ENCODE measurements at places on chromosomes 4 and X. TPM values are rescaled to one million over a fixed set of nuclear protein-coding genes. Genes with fewer than 3 reads are reported as not detected.

The TMEM271 gene
- total RNA-seq: not detected

The ARHGAP4 gene
- 3.7 TPM for total RNA-seq

The TENM3 gene
- 26.2 TPM for total RNA-seq

The SLC30A9 gene
- total RNA-seq: 48.5 TPM

The STOX2 gene
- 27.3 TPM for total RNA-seq

The SHOX gene
- under 0.01 TPM for total RNA-seq

The KIT gene
- total RNA-seq: 1.1 TPM

The ADH1B gene
- not detected for total RNA-seq

The GPRASP1 gene
- 1.8 TPM for total RNA-seq

The HGFAC gene
- under 0.01 TPM for total RNA-seq

The TFE3 gene
- total RNA-seq: 9.2 TPM

The CITED1 gene
- total RNA-seq: 0.17 TPM

The CLIC2 gene
- 11.3 TPM for total RNA-seq

The ZAR1 gene
- not detected for total RNA-seq

The PPP1R3F gene
- 1.6 TPM for total RNA-seq

The IL3RA gene
- total RNA-seq: 9.0 TPM

The RBM46 gene
- total RNA-seq: not detected

The KLB gene
- total RNA-seq: under 0.01 TPM

The NPY1R gene
- under 0.01 TPM for total RNA-seq

The SPANXN3 gene
- not detected for total RNA-seq

The RPL10 gene
- 3,856 TPM for total RNA-seq

The ARX gene
- total RNA-seq: not detected

The TREX2 gene
- 4.7 TPM for total RNA-seq

The MGARP gene
- total RNA-seq: not detected

The TCEAL6 gene
- not detected for total RNA-seq

The SSX2 gene
- total RNA-seq: not detected

The MTMR8 gene
- 0.17 TPM for total RNA-seq

The TMPRSS11A gene
- not detected for total RNA-seq

The CORIN gene
- under 0.01 TPM for total RNA-seq

The GATA1 gene
- not detected for total RNA-seq

The RAB33A gene
- 0.43 TPM for total RNA-seq
